Stimulated activated CD4-positive, alpha-beta T cell treated with anti-CD3 and anti-CD28 coated beads, Interleukin-4, amount 100 ng/mL, for 4 hours (primary cell): ENCODE measurements at places on chromosomes 13 and 19.

DNA sequence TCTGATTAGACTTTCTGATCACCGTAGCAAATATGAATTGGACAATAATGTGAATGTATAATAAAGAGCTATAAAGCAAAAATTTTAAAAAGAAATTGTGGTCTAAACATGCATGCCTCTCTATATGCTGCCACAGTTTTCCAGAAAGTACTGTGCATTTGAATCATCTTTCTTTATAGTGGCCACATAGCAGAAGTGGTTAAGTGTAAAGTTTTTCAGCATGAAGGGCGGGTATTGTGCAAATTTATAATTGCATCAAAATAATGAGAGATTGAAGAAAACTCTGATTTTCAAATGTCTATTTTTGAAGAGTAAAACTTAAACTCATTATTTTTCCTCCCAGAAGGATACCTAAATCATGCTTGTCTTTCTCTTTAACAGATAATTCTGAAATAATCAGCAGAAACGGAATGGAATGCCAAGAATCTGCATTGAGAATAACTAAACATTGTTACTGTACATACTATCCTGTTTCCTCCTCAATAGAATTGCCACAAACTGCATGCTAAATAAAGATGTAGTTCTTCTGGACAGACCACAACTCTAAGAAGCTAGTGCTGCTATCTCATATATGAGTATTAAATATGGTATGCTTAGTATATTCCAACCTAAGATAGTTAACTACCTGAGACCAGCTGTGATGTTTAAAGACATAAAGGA, 42.9 kb upstream of the RAP2A start:
- no peak for DNase-seq

DNA sequence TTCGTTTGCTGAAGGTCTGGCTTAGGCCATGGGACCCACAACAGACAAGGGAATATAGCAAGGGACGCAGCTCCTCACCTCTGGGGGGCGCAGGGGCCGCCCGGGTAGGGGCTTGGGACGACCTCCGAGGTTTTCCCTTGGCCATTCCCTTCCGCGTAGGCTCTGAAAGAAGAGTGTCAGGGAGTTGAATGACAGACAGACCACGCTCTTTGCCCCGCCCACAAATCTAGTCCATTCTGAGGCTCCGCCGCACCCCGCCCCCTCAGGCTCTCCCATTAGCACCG, 11.4 kb upstream of the ZNF414 start:
- DNase-seq = no peak

DNA sequence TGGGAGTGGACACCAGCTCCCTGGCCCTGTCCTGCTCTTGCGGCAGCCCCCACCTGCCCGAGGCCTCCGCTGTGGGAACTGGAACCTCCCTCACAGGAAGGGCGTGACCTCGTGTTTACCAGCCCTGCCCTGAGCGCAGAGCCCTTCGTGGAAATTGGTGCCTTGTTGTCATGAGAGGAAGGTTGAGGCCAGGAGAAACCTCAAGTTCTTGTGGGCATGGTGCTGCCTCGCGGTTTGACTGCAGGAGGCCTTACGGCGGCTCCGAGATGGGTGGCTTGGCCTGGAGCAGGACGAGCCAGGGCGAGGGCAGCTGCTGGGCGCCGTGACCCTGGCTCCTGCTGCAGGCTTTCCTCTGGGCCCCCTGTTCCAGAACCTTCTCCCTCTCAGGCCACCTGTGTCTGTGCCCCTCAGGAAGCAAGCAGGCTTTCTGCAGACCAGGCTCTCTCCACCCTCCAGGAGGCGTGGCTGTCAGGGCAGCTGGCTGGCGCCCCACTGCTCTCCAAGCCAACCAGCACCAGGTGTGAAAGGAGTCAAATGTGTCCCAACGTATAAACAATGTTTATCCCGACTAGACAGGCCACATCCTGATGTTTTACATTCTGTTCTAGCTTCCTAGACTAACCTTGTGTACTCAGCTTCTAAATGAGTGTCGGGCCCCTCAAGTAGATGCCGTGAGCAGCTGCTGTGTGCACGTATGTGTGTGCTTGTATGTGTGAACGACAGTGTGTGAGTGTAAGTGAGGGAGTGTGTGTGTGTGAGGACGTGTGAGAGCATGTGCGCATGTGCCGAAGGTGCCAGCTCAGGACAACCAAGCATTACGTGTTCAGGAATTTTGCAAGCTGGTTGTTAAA, 10.4 kb upstream of the RASA3 start:
- DNase-seq = no peak

GRCh38 chr19:2806736-2807378, 12.8 kb upstream of the ZNF554 start:
- no peak for DNase-seq

DNA sequence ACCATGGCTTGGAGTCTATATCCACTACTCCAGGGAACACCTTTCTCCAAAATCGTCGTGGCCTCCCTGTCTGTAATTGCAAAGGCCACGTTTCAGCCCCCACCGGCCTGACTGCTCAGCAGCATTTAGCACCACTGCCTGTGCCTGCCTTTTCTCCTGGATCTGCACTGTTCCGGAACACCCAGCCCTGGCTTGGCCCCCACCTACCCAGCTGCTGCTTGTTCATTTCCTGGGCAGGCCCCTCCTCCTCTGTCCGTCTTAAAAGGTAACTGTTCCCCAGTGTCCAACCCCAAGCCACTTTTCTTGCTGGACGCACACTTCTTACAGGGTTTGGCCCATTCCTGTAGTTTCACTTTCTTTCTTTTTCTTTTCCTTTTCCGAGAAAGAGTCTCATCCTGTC, 8.5 kb upstream of the SYT5 start:
- no peak for DNase-seq

DNA sequence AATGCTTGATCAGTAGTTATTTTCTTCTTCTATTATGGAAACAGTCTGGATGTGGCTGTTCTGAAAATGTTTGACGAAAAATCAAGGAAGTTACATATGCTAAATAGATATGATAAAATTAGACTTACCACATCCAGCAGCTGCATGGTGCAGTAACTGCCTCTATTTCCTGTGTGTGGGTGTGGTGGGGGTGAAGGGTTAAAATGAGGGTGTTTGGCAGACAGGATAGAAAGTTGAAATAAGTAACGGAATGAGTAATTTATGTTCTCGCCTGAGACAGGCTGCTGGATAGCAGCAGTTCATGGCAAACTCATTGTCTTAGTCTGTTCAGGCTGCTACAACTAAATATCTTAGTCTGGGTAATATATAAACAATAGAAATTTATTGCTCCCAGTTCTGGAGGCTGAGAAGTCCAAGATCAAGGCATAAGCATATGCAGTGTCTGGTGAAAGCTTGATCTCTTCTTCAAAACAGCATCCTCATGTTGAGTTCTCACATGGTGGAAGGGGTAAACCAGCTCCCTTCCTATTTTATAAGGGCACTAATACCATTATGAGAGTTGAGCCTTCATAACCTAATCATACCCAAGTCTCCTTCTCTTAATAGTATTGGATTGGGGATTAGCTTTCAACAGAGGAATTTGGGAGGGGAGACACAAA, 1248.9 kb downstream of the SLITRK5 start:
- DNase-seq = peak; percentile 3

DNA sequence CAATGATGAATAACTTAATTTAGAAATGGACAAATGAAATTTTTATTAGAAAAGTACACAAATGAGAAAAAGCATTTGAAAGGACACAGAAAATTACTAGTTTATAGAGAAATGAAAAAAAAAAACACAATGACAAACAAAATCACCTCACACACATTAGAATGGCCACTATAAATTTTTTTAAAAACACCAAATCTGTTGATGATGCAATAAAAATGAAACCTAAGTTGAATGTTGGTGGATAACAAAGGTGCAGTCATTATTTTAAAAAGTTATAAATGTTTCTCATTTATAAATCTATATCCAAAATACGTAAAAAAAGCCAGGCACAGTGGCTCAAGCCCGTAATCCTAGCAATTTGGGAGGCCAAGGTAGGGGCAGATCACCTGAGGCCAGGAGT, 20.8 kb downstream of the ZNF626 start:
- no peak for DNase-seq

GRCh38 chr19:13833330-13834243, 38.3 kb downstream of the ZSWIM4 start:
- peak; percentile 91 for DNase-seq

- peak; percentile 48 for DNase-seq
Measured at GRCh38 chr19:38425810-38426466, at the start of gene RASGRP4. Gene RASGRP4 (minus strand): TSS chr19:38426219. CDS start chr19:38426091, 128 bp downstream.

DNA sequence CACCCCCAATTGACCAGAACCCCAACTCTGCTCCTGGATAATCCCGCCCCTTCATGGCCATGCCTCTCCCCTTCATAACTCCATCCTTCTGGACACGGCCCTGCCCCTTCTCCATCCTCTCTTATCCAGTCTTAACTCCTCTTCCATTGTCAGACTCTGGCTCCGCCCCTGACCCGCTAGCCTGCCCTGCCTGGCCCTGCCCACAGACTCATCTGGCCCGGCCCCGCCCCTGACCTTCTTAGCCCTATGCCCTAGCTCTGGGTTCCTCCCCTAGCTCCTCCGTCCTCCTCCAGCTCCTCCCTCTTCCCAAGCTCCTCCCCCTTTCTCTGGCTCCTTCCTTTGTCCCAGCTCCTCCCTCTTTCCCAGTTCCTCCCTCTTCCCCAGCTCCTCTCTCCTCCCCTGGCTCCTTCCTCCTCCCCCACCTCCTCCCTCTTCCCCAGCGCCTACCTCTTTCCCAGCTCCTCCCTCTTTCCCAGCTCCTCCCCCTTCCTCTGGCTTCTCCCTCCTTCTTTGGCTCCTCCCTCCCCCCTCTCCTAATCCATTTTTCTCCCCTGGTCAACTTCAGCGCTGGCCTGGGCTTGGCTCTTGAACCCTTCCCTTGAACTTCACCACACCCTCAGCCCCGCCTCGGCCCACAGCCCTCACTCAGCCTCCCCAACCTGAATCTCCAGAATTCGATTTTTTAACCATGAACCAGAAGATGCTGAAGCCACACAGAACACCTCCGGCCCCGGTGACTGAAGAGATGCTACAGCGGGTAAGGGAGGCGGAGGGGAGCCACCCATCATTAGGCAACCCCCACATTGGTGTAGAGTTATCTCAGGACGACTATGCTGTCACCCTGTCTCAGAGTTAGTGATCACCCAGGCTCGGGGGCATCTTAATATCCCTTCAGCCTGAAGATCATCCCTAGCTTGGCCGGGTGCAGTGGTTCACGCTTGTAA, 9.2 kb upstream of the ZNF358 start:
- DNase-seq = peak; percentile 21

- DNase-seq = no peak
Measured at GRCh38 chr13:110520431-110521295, 40.9 kb downstream of the RAB20 start.

DNA sequence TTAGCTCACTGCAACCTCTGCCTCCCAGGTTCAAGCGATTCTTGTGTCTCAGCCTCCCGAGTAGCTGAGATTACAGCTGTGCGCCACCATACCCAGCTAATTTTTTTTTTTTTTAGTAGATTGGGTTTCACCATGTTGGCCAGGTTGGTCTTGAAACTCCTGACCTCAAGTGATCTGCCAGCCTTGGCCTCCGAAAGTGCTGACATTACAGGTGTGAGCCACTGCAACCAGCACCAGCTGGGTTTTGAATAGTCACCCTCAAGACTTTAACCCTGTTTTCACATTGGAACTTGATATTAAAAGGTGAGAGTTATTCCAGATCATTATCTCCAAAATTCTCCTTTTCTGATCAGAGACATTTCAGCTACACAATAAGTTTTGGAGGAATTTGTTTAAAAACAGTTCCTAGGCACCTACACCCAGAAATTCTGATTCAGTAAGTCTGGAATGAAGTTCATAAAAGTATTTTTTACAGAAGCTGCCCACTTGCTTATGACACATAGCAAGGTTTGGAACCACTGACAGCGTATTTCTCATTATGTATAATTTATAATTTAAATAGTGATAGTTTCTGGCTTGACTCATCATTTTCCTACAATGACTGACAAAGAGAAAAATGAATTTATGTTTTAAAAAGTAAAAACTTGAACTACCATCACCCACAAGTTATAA, 417.3 kb downstream of the DIAPH3 start:
- no peak for DNase-seq

GRCh38 chr19:13164343-13165161, 14.3 kb downstream of the IER2 start:
- peak; percentile 30 for DNase-seq

GRCh38 chr19:31255174-31255799, 93.9 kb downstream of the TSHZ3 start:
- no peak for DNase-seq

DNA sequence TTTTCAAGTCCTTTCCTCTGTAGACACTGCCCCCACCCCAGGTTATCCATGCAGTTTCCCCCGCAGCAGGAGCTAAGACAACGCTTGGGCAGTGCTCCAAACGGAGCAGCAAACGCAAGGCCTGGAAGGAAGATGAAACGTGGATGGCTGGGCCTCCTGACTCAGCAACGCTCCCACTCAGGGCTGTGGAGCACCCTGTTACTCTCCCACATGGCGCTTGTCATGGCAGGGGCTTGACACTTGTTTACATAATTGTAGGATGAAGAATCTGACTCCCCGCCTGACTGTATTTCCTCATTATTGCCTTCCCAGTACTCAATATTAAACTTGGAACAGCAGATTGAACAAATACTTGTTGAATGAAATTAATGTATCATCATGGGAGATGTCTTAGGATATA, 799 bp upstream of the C1QTNF9B start:
- DNase-seq = no peak

DNA sequence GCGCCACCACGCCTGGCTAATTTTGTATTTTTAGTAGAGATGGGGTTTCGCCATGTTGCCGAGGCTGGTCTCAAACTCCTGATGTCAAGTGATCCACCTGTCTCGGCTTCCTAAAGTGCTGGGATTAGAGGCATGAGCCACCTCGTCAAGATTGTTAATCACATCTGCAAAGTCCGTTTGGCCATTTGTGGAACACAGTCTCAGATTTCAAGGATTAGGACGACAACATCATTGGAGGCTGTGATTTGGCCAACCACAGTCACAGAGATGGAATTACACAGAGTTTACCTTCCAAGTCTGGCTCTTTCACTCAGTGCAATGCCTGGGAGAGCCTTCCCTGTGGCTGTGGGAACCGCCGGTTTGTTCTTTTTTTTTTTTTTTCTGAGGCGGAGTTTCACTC, 17.8 kb downstream of the SULT2B1 start:
- no peak for DNase-seq

DNA sequence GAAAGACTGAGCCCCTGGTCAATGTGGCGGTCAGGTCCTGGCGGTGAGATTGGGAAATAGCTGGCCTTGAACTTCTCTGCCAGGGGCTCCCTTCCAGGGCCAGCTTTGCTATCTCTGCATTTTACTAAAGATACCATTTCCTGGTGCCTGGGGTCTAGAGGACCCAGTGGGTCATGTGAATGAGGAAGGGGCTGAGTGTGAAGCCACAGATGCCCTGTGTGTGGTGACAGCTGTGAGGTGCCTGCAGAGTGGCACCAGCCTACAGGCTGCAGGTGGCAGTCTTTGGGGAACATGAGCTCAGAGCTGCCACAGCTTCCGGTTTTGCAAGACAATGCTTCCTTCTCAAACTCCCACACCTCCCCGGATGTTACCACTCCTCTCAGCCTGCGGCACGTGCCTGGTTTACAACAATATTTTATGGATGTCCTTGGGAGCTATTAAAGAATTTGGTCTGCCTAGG, 5.2 kb upstream of the MLNR start:
- peak; percentile 50 for DNase-seq

GRCh38 chr13:30121666-30122065, 185.7 kb downstream of the KATNAL1 start:
- no peak for DNase-seq
